ENCODE measurements at places on chromosomes 4 and X.

DNA sequence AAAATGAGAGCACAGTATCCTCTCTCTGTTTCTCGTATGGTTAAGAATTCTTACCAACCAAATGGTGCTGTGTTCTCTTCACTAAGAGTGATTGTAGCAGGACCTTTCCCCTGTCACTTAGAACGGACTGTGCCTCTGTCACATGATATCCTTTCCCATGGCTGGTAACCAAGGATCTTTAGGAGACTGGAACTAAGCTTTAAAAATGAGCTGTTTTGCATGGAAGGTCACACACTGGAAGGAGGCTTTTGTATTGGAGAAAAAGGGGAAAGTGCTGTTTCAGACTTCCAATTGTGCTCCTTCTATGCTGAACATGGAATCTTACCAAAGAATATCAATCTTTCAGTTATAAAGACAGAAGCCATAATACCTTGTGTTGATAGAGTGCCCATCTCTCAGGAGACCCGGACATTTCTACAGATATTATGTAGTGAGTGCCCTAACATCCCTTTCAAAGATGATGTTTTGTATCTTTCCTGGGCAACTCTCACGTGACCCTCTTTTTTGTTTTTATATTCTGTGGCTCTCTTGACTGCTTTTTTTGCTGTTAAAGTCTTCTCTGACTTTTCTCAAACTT is 148.6 kb downstream of the SLC4A4 start:
- DNase-seq: no peak

DNA sequence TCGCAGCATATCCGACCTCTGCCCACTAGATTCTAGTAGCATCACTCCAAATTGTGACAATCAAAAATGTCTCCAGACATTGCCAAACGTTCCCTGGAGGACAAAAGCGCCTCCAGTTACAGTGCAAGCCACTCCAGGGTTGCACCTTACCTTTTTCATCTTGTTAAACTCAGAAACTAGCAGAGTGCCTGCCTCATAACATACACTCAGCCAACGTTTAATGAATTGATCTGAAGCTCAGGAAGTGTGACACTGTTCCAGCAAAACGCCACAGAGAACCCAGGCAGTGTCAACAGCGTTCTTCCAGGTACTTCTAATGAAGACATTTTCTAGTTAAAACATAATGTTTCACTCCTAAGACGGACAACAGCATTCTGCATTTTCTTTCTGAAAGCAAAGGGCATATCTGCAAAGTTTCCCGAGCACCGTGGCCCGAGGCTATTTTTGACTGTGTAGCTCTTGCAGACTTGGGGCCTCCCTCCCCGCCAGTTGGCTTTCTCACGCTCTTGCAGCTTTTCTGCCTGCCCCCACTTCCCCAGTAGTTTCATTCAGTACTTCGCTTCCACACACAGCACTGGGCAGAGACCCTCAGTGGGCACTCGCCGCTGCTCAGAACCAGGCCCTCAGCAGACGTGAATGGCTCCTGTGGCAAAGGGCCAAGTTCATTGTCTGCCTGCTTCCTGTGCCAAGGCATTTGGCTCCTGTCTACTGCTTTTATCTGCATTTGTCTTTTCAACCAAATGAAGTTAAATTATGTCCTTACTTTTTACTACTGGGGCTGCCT is 133.4 kb upstream of the TTC29 start:
- DNase-seq: no peak

DNA sequence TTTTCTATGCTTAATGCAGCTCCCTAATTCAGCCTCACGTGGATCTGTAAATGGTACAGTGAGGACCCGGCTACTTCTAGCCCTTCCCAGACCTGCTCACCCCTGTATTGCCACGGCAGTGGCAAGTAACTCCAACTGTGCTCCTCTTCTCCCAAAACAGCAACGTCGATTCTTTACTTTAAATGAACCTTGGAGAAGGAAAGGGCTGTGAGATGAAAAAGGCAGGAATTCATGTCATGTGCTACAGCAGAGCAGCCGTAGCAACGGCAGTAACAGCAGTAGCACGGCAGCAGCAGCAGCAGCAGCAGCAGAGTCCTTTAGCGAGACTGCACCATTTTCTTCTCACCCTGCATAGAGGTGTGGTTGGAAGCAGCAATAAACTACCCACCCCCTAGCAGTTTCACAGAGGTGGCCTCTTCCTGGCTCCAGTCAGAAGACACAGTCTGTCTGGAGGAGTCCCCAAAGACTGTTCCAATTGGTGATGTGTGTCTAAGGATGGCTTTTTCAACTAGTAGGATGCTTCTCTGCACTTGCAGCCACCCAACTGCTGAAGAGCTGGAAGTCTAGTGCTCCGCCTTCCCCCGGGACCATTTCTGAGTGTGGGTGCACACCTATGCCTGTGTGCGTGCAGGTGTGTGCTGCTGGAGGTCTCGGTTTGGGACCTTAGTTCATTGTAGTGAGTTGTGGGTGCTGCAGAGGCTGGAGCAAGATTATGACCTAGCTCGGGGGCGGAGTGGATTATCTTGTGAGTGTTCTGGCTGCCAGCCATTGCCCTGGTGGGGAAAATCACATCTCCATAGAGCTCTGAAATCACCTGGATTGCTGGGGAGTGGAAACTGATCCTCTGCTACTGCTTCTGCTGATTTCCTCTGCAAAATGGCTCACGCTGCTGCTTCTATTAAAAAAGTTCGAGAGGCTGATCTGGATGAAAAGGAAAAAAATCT is 67.2 kb downstream of the ANK2 start:
- peak; percentile 17 for DNase-seq

DNA sequence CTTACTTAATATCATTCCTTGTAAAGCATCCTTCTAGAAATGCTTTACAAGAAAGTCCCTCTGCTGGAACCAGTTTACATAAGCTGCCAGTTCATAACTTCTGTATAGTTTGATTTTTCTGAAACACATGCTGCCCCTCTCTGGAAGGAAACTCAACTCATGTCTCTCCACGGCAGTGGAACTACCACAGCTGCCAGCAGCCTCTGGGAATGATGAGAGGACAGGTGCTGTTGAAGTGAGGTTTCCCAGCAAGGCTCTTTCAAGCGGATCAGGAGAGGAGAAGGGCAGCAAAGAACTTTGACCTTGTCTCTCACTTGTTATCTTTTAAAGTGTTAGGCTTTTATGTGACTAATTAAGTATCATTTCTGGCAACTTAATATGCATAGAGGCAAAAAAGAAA is 7.3 kb downstream of the GRPR start:
- DNase-seq: no peak

- DNase-seq: no peak
Measured at GRCh38 chr4:70885174-70885573, 17.0 kb upstream of the MOB1B start.

DNA sequence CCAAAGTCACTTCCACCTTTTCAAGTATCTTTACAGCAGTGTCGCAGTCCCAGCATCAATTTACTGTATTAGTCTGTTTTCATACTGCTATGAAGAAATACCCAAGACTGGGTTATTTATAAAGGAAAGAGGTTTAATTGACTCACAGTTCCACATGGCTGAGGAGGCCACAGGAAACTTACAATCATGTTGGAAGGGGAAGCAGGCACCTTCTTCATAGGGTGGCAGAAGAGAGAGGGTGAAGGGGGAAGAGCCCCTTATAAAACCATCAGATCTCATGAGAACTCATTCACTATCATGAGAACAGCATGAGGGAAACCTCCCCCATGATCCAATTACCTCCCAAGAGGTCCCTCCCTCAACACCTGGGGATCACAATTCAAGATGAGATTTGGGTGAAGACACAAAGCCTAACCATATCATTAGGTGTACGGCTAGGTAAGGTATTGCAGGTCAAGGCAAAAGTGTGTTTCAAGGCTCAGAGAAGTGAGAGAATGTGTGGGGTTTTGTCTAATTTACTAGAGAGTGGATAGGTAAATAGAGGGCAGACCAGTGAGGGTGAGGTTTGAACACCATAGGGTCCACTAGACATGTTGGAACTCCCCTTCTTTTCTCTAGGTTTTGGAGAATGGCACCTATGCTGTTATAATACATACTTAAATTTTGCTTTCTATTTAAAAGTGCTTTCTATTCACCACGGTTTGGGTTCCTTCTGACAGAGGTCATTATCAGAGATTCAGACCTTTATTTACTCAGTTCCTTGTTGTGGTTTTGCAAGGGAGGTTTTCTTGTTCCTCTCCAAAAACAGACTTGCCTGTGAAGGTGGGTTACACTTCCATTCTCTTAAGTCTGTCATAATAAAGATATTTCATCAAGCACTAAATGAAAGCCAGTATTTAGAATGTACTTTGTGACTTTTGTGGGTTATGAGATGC is 186.6 kb downstream of the CPEB2 start:
- DNase-seq: no peak

DNA sequence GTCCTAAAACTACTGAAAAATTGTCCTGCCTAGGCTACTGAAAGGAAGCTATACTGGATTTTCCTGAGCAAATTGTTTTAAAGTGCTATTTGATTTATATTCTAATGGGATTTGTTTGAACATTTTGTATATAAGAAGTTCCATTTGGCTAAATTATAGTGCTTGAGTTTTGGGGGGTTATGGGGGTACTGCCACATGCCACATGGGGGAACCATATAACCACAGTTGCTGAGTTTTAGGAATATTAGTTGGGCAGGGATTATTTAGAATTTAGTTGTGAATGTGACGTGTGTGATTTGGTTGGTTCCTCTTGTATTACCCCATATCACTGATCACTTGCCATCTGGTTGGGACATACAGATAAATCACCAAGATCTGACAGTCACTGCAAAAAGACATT is 224.5 kb upstream of the TAPT1 start:
- DNase-seq: peak; percentile 30

GRCh38 chr4:177281351-177281909 is 28.2 kb upstream of the NEIL3 start:
- no peak for DNase-seq

- DNase-seq: no peak
Measured at GRCh38 chrX:35841872-35842271, 43.7 kb downstream of the MAGEB16 start.

- no peak for DNase-seq
Measured at GRCh38 chr4:94762326-94762725, 4.6 kb downstream of the BMPR1B start.

- DNase-seq: no peak
Measured at GRCh38 chr4:107153228-107153627, 117.1 kb upstream of the DKK2 start.

- no peak for DNase-seq
Measured at GRCh38 chr4:52843351-52843750, 18.8 kb upstream of the RASL11B start.

DNA sequence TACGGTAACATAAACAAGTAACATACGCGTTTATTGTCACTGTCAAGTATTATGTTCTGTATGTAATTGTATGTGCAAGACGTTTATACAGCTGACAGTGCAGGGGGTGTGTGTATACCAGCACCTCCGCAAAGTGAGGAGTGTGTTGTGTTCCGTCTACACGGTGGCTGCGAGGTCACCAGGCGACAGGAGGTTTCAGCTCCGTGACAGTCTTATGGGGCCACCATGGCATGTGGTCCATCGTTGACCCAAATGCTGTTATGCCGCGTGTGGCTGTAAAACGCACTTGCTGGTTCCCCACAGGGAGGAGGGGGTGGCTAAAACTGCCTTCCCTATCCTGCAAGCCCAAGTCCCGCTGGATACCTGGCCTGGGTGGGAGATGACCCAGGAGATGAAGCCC is 25.0 kb downstream of the NSG1 start:
- no peak for DNase-seq

- DNase-seq: no peak
Measured at GRCh38 chrX:40465735-40466551, 114.8 kb upstream of the ATP6AP2 start.

DNA sequence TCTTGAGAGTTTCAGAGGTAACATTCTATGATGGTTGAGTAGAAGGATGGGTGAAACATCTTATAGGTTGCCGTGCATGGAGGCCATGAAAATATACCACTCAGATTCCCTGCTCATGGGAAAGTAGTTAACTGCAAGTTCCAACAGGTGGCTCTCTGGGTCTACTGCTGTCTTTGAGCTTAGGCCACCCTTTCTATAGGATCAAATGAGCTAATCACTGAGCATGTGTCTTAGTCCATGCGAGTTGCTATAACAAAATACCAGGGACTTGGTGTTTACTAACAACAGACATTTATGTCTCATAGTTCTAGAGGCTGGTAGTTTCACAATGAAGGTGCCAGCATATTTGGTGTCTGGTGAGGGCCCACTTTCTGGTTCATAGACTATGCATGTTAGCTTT is 144.8 kb upstream of the UNC5C start:
- no peak for DNase-seq

DNA sequence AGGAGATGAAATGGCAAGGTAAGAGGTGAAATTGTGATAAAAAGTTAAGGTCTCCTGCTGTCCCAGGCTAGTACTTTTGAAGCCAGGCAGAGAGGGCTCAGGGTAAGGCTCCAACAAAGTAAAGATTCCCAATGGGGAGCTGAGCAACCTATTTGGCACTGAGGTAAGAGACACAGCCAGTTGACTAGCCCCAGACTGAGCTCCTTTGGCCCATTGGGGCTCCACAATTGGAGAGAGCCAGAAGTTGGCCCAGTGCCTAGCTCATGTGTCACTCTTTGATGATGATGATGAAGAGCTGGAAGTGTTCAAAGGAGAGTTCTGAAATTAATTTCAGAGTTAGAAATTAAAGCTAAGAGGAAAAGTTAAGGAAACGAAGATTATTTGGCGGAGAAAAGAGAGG is 94.6 kb downstream of the RLIM start:
- no peak for DNase-seq

- no peak for DNase-seq
Measured at GRCh38 chr4:70713453-70714078, 8.2 kb upstream of the RUFY3 start.

GRCh38 chrX:21947671-21948070 is 7.2 kb downstream of the SMS start:
- no peak for DNase-seq

DNA sequence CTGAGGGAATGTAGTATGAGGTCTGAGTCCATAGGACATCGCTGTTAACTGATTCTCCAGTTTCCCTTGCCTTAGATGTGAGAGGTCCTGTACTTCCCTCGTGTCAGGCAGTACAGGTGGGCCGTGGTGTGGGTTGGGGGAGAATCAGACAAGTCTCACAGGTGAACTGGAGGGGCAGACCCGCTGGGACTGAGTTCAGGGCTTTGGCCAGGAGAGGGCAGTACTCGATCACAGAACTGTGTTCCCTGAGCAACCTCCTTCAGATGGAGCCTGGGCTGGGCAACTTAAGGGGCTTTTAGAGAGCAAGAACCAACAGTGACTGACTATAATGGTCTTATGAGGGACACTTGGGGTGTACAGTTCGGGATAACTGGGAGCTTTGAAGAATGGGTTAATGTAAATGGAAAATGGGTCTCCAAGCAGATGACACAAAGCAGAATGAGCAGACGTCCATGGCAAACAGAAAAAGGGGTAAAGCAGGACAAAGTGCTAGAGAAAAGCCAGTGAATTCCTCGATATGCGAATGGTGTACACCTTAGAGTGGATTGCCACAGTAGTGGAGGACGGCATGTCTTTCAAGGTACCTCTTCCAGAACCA is 83.6 kb downstream of the CCNG2 start:
- DNase-seq: peak; percentile 88

- no peak for DNase-seq
Measured at GRCh38 chr4:109290918-109291317, 11.5 kb downstream of the COL25A1 start.

GRCh38 chr4:187016101-187016500 is 292.4 kb upstream of the FAT1 start:
- DNase-seq: no peak

All from AG20443 (cell line).